SHP77 treated with DMSO at 0.1 percent for 48 hours (cell line): ENCODE measurements at places on chromosomes 2 and 18.

DNA sequence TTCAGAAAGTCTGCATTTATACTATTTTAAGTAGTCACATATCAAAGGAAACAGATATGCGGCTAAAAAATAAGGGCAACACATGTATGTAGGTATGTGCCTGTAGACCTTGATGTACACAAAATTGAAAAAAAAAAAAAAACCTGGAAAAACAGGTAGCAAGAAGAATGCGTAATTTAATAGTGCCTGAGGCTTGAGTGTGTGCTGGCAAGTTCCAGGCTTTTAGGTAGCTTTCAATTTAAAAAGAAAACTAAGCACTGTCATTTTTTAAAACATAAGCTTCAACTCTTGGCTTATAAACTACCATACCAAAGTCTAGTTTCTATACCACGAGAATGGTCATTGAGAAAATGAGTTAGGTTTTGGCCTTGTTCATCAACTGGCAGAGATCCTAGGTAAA, 72.3 kb downstream of the OTX1 start:
- DNase-seq = no peak

GRCh38 chr2:143545059-143545948, 416.1 kb downstream of the ARHGAP15 start:
- DNase-seq = no peak

DNA sequence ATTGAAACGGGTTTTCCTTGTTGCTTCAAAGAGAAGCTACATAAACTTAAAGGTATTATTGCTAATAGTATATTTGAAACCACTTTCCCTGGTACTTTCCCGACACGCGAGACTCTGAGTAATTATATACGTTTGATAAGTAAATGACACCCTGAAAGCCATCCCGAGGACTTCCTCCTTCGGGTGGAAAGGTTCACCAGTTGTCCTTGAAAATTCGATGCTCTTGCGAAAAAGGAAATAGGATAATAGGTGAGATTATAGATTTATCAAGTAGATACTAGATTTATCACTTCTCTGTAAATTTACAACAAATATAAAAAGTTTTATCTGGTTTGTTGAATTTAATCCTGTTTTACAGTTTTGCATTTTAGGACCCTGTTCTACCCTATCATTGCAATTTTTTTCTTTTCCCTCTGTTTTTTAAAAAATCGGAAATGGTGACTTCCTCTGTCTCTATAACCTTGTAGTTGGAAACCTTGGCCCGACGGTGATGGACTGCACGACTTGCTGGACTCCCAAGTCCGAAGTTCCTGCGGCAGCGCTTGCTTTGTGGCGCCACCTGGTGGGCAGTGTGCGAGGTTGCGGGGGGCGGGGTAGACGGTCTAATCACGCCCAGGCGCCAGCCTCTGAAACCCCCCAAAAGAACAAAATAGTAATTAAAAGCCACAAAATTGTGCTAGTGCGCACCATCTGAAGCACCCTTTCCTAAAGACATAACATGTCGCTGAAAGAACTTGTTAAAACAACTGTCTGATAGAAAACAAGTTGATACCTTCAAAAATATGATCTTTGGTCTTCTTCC, 972 bp upstream of the DLX2 start:
- no peak for DNase-seq

- no peak for DNase-seq
Observed at GRCh38 chr2:163185160-163185559, 346.6 kb upstream of the KCNH7 start.

GRCh38 chr2:100766806-100767205, 53.1 kb upstream of the NPAS2 start:
- no peak for DNase-seq

GRCh38 chr2:6647046-6647445, 218.7 kb downstream of the CMPK2 start:
- no peak for DNase-seq

- DNase-seq = no peak
Observed at GRCh38 chr2:155100261-155100660, 401.8 kb downstream of the KCNJ3 start.

- no peak for DNase-seq
Observed at GRCh38 chr2:199462956-199463692, 5.4 kb upstream of the SATB2 start.

DNA sequence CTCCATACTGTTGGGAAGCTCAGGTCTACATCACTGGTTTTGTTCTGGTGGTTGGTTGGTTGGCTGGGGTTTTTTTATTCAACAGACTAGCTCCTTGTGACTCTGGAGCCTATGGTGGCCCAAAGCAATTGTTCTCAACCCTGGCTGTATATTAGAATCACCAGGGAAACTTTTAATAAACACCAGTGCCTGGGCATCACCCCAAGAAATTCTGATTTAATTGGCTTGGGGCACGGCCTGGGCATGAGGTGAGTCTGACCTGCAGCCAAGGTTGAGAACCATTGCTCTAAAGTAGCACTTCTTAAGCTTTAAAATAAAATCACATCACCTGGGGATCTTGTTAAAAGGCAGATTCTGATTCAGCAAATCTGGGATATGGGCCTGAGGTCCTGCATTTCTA, 184.1 kb downstream of the C1D start:
- no peak for DNase-seq
